ENCODE measurements at places on chromosomes 7 and 10.

- no peak for DNase-seq
These were observed 20.9 kb downstream of the TEX36 start for GRCh38 chr10:125661941-125662515.

- no peak for DNase-seq
These were observed 39.2 kb upstream of the OTUD1 start for GRCh38 chr10:23399701-23400144.

- no peak for DNase-seq
These were observed 31.2 kb downstream of the TOMM7 start for GRCh38 chr7:22791204-22792158.

GRCh38 chr7:108463613-108464012 lies 7.4 kb upstream of the NRCAM start:
- DNase-seq = no peak

- DNase-seq = peak; percentile 37
These were observed 19.1 kb downstream of the PLPP4 start for GRCh38 chr10:120475844-120476791.

DNA sequence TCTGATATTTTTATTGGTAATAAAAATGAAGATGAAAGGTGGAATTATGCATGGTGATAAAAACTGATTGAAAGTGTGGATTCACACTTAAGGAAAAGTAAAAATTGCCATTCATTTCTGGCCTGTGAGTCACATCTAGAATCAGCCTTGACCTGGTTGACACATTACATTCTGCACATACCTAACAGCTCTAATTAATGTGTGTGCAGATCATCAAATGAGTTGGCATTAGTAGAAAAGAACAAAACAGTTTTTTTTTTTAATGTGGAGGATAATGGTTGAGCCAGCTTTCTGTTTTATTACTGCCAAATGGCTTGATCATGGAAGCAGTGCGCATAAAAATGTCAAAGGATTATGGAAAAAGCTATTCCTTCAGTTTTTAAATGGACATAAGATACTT lies 142.6 kb upstream of the TMEM196 start:
- DNase-seq = no peak

DNA sequence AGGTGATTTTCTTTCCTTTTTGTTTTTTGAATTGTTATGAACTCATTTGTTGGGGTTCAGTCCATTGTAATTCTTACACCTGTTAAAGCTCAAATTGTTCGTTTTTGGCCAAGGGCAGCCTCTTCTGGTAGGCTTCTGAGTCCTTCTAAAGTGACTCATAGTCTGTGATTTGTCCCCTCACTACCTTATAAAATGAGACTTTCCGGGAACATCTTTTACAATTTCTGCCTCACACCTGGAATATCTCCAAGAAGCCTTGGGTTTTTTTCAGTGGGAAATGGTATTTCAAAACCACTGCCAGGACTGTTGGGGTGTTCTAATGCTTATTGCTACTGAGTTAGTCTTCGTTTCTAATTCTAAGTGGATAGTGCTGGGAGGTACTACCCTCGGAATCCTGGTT lies 56.7 kb downstream of the BMPR1A start:
- DNase-seq = no peak

GRCh38 chr7:155864271-155864985 lies 52.2 kb upstream of the SHH start:
- DNase-seq = peak; percentile 88

DNA sequence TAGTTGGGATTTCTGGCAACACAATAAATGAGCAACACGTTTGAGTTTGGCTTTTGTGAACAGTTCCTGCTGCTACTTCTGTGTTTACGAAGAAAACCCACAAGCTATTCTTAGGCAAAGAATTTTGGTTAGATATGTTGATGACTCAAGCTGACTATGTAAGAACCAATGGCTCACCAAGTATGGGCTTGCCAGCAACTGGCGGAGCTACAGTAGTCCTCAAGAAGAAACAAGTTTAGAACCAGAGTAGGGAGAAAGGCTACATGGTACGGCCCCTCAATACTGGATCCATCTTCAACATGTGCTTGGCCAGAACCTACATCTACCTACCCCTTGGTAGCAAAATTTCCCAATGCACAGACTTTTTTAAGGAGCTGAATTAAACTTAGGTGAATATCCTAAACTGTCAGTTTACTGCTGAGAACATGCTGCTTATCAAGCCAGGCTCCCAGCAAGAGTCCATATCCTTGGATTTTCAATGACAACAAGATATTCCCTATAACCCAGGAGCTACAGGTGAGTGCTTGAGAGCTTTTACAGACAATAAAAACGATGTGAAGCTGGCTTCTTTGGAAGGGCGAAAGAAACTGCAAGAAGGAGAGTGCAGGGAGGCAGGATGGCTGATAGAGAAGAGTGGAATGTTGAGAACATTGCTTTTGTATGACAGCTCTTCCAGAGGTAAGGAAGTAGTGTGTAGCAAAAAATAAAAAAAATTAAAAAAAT lies 74.3 kb upstream of the ASAH2 start:
- no peak for DNase-seq

DNA sequence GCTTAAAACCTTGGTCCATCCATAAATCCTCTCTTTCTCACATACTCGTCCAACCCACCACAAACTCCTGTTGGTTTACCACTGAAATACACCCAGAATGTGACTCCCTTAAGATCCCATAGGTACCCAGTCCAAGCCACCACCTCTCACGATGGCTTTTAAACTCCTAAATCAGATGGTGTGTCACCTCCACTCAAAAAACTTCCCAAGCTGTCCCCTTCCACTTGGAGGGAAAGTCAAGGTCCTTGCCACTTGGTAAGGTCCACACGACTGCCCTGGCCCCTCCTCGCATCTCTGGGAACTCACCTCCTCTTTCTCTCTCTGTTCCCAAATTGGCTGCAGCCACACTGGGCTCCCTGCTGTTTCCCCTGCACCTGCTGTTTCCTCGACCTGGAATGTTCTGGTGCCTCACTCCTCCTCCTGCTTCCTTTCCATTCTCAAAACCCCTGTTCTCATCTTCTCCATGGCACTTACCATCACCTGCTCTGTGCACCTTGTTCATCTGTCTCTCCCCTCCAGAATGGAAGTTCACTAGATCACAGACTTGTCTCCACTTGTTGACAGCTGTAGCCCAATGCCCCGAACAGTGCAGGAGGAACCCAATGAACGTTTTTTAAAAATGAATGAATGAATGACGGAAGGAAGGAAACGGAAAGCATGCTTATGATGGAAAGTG lies 23.0 kb downstream of the ZFAND2A start:
- DNase-seq = no peak

- no peak for DNase-seq
These were observed 109.0 kb upstream of the VIPR2 start for GRCh38 chr7:159253657-159254056.

GRCh38 chr7:34069676-34070075 lies 164.3 kb downstream of the BMPER start:
- DNase-seq = no peak

- no peak for DNase-seq
These were observed 87.4 kb upstream of the ZMIZ1 start for GRCh38 chr10:78981257-78981969.

- DNase-seq = no peak
These were observed 65.5 kb downstream of the KMT2C start for GRCh38 chr7:152370297-152370696.

DNA sequence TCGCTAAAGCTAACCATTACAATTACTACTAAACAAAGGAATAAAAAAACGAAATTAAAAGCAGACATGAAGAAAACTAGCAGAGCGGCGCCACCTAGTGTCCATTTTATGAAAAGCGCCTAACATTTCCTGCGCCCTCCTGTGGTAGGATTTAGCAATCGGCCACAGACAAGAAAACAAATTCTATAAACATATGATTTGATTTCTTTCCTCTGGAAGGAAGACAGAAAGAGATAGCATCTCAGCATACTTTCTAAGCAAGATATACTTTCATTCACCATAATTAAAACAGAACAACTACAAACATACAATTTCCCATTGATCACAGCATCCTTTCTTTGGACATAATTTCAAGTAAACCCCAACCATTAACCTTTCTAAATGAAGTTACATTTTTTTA lies 337.7 kb upstream of the NPVF start:
- DNase-seq = no peak

- no peak for DNase-seq
These were observed 517.3 kb downstream of the GRID1 start for GRCh38 chr10:85849315-85849714.

DNA sequence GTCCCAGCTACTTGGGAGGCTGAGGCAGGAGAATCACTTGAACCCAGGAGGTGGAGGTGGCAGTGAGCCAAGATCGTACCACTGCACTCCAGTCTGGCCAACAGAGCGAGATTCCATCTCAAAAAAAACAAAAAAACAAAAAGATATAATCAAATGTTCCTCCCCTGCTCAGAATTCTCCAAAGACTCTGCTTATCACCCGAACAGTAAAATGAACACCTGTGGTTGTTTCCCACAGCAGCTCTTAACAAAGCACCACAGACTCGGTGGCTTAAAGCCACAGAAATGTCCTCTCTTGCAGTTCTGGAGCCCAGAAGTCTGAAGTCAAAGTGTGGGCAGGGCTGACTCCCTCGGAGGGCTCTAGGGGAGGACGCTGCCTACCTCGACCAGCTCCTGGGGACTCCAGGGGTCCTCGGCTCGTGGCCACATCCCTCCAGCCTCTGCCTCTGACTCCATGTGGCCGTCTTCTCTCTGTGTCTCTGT lies 4.1 kb upstream of the INTS1 start:
- no peak for DNase-seq

DNA sequence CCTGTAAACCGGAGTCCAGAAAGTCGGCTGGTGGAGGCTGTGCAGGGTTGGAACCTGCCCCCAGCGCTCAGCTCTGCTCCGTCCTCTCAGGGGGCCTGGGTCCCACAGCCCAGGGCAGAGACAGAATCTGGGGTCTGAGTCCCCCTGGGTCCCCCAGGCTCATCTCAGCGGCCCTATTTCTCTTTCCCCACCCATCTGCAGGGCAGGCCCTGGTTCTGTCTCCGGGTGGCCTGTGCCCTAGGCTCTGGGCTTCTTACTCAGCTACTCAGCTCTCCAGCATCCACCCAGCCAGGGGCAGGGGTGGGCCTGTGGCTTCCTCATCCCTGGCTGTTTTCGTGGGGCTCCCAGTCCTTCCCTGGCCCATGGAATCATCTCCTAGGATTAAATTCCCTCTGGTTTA lies 183.4 kb downstream of the ADARB2 start:
- DNase-seq = no peak

GRCh38 chr7:43873300-43873699 lies 4.0 kb upstream of the MRPS24 start:
- no peak for DNase-seq

DNA sequence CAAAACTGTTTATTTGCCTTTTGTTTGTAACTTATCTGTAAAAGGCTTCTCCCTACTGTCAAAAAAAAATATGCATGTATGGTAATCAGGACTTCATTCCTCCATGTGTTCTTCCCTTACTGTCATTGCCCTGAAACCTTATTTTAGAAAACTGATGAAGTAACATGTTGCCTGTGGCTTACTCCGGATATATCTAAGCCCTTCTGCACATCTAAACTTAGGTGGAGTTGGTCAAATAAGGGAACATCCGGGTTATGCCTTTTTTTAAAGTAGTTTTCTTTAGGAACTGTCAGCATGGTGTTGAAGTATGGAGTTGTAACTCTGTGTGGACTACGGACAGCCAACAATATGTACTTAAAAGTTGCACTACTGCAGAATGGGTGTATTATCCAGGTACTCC lies 6.2 kb downstream of the SAR1A start:
- DNase-seq = no peak

DNA sequence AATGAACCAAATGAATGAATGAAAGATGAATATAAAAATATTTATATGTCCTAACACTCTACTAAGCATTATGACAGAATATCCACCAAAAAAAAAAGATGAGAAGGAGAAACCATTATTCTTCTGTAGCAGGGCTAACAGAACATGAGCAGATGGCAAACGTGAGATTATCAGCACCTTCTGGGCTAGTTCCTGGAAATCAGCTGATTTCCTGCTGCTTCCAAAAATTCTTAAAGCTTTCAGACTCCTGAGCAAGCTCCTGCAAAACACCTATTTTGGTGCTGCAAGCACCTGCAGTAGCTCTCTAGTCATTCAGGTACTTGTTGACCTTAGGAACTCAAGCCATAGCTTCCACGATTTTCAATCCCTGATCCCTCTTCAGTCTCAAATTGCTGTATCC lies 51.8 kb downstream of the NPSR1 start:
- no peak for DNase-seq

All from vagina (tissue), 2 donors.